Glutamatergic neuron (in vitro differentiated cells): ENCODE measurements at places on chromosomes 2 and 18. TPM values are rescaled to one million over a fixed set of nuclear protein-coding genes. Genes with fewer than 3 reads are reported as not detected.

- DNase-seq = no peak
These were observed 3.5 kb downstream of the ESPNL start for GRCh38 chr2:238103465-238104225.

DNA sequence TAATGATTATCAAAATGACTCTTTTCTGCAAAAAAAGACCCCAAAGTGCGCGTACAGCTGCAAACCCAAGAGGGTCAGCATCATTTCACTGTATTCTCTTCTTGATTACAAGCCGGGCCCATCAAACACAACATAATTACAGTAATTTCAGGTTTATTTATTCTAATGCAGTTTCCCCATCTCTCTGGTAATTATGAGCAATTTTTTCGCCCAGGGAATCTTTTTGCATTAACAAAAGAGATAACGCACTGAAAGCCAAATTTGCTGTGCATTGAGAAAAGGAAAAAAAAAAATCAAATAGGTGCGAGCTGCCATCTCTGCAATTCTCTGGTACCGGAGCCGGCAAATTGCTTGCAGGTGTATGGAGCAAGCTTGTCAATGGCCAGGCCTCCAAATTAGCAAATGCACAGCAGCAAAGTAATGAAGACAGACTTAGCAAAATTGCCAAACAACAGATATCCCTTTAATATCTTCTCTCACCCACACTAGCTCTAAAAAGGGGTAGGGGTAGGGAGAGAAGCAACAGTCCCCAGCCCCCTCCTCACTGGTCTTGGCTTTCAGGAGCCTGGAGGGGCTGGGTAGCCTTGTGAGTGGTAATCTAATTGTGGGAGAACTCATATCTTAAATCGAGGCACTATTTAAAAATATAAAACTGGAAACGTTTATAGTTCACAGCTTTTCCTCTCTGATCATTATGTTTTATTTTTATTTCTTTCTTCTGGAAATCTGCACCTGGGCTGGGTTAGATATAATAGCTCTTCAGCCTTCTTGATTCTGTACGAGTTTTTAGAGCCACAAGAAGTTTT, 6.7 kb downstream of the DLX1 start:
- DNase-seq = no peak

- DNase-seq = no peak
These were observed 27.4 kb upstream of the CHAC2 start for GRCh38 chr2:53740170-53740569.

- DNase-seq = no peak
These were observed 23.4 kb upstream of the TNS1 start for GRCh38 chr2:218026244-218026643.

- DNase-seq = no peak
These were observed 131.1 kb downstream of the ACKR3 start for GRCh38 chr2:236700703-236701102.

DNA sequence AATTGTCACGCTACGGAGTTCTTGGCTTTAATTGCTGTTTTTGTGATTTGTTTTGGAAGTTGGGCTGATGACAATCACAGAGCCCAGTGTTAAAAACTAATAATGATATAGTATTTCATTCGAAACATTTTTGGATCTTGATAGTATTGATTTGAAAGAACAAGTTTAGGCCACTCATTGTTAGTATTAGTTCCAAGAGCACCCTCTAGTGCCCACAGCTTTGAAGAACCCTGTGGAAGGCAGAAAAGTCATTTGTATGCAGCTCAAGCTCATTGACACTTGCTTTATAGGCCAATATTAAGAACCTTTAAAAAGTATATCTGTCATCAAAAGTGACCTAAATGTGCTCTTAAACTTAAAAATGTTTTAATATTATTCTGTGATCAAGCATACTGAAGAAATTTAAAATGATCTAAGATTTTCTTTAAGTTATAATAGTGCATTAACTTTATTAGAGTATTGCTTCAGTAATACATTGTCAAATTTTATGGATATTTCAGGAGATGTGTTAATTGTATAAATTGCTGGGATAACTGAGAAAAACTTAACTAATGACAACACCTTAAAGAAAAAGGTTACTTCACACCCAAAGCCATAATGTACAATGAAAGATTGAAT, 191.0 kb downstream of the GRB14 start:
- peak; percentile 27 for DNase-seq

DNA sequence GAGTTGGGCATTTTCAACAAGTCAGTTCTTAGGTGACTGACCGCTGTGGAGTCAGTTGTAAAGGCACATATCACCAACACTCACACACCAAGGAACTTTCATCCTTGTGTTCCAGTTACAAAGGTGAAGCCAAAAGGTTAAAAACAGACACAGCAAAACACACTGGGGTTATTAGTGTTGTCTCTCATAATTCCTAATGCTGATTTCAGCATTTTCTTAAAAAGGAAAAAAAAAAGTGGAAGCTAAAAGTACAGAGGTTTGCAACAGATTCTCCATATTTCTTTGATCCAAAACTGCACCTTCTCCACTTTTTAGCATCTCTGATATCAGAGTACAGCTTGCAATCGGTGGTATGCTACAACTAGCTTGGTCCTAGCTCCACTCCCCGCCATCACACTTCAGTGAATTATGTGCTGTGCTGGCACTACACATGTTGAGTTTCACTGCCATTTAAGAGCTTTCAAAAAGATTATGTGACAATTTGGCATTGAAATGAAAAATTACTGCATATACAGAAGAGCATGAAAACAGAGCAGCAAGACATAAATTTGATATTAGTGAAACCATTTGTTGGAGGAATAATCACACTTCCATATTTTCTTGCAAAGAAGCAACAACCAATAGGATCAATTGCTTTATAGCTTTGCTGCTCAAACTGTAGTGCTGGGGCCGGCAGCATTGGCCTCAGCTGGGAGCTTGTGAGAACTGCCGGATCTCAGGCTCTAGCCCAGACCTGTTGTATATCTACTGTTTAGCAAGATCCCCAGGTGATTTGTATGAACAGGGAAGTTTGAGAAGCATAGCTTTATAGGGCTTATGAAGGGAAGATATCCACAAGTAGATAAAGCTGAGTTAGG, 62.3 kb upstream of the DAPL1 start:
- no peak for DNase-seq

DNA sequence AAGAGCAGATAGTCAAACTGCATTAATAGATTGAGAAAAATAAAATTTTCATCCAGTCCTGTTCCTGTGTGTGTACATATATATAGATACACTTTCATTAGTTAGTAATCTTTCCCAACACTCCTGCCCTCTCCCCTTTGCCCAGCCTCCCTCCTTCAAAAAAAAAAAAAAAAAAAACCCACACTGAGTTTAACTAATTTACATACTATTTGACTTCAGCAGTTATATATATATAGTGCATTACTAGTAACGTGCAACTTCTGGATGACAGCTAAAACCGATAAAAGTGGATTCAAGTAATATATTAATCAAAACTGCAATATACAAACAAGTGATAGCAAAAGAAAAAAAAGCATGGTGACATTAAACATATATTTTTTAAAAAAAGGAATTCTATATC, 1.4 kb downstream of the FIGN start:
- DNase-seq = no peak

DNA sequence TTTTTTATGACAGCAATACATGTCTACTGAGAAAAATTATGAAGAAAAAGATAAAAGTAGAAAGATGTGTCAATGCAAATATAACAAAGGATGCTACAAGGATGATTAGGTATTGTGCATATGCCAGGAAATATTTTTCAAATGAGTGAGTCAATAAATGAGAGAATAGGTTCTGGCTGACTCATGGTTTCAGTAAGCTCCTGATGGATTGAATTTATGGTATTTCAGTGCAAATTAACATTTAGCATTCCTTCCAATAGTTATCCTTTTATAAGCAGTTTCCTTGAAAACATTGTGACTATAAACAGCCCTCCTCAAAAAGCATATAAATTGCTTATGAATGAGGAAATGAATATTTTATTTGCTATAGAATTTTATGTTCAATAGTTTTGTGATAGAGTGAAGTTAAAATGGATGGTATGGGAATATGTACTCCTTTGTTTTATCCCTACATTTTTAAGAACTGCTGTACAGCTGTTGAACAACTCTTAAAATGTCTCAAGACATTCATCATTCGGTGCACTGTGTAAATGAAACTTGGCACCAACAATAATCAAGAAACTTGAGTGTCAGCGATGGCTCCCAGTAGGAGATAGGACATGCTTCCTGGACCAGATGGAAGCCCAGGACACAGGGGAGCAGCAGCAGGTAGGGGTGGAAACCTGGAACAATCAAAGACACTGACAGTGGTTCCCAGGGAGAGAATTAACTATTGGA, 144.7 kb downstream of the PMAIP1 start:
- no peak for DNase-seq

DNA sequence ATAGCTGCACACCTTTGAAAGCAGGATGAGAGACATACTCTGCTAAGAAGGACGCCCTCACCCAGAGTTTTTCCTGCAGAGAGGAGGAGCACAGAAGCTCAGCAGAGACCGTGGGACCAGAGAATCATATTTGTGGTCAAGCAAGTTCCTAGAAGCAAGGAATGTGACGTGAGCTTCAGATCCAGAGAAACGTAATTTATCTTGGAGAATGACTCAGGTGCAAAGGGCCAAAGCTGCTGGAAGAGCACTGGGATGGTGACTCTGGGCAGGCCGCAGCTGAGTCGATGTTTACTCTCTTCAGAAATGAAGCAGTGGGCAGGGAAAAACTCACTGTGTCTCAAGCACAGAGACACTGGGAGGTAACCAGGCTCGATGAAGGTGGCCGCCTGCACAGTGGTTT, 50.1 kb upstream of the IGFBP2 start:
- no peak for DNase-seq

The ONECUT2 gene
- total RNA-seq = 230 TPM

The TBC1D8 gene
- total RNA-seq = 14.6 TPM

The INHA gene
- total RNA-seq = not detected

The SERPINB4 gene
- total RNA-seq = not detected

The CHRND gene
- total RNA-seq = 2.2 TPM

The RBKS gene
- 1.2 TPM for total RNA-seq

The B3GNT7 gene
- total RNA-seq = 0.27 TPM
